MM.1S (cell line): ENCODE measurements at places on chromosomes 2 and 18.

- no peak for DNase-seq
Measured at GRCh38 chr2:206801418-206802189, 36.2 kb downstream of the FASTKD2 start.

- DNase-seq: no peak
Measured at GRCh38 chr18:12403601-12404506, 3.9 kb upstream of the PRELID3A start.

GRCh38 chr2:19120941-19121750, 237.3 kb downstream of the OSR1 start:
- no peak for DNase-seq

- DNase-seq: no peak
Measured at GRCh38 chr18:3319399-3319798, 57.5 kb downstream of the MYL12B start.

- DNase-seq: no peak
Measured at GRCh38 chr2:8215982-8216381, 465.9 kb upstream of the ID2 start.

GRCh38 chr2:129014432-129014831, 695.8 kb upstream of the HS6ST1 start:
- no peak for DNase-seq

- DNase-seq: no peak
Measured at GRCh38 chr2:170073288-170073687, 104.7 kb upstream of the MYO3B start.

GRCh38 chr18:74551936-74552555, 17.7 kb downstream of the CNDP1 start:
- DNase-seq: peak; percentile 85

- no peak for DNase-seq
Measured at GRCh38 chr2:231803501-231804138, 17.4 kb downstream of the COPS7B start.

- DNase-seq: no peak
Measured at GRCh38 chr18:55422456-55423180, 165.4 kb downstream of the TCF4 start.

DNA sequence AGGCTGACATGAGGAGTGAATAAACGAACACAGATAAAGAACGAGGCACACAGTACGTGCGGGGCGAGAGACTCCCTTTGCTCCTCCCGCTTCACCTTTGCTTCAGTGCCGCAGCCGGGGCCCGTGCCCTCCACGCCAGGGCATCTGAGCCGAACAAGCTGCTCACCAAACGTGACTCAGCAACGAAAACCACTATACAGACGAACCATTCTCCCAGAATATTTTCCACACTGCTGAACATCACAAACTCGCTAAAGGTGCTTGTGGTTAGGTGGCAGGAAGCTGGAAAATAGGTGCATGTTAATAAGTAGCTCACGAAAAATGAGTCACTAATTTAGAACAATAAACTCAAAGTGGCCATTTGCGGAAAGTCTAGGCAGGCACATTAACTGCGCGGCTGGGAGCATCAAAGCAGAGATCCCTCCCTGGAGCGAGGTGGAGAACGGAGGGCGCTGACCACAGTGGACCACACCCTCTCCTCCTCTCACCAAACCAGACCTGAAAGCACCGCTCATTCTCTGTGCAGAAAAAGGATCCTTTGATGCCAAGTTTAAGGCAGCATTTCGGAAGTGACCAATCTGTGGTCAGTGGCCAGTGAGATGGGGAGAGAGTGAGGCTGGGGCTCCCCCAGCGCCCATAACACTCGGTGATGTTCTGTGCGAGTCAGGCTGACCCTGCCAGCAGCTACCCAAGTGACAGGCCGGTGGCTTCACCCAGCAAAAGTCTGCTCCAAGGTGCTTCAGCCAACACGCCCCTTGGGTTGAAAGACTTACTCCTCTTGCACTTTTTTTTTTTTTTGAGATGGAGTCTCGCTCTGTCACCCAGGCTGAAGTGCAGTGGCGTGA, 153.2 kb downstream of the HDAC4 start:
- no peak for DNase-seq

GRCh38 chr2:217671075-217671474, 331.7 kb downstream of the TNS1 start:
- no peak for DNase-seq

DNA sequence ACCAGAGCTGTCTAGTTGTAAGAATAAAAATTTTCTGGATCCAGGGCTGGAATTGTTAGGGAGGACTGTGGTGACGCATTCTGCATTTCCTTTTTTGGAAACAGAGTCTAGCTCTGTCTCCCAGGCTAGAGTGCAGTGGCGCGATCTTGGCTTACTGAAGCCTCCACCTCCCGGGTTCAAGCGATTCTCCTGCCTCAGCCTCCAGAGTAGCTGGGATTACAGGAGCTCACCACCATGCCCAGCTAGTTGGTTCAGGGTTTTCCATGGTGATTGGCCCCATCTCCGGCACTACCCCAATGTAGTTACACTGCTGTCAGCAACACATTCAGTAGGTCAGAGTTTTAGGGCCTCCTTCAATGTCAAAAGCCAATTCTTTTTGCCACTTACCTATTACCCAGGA, 58.6 kb upstream of the RNF152 start:
- no peak for DNase-seq

GRCh38 chr2:102508863-102509262, 35.8 kb downstream of the SLC9A4 start:
- no peak for DNase-seq

GRCh38 chr18:76274468-76275289, 220.4 kb downstream of the ZNF516 start:
- peak; percentile 41 for DNase-seq

DNA sequence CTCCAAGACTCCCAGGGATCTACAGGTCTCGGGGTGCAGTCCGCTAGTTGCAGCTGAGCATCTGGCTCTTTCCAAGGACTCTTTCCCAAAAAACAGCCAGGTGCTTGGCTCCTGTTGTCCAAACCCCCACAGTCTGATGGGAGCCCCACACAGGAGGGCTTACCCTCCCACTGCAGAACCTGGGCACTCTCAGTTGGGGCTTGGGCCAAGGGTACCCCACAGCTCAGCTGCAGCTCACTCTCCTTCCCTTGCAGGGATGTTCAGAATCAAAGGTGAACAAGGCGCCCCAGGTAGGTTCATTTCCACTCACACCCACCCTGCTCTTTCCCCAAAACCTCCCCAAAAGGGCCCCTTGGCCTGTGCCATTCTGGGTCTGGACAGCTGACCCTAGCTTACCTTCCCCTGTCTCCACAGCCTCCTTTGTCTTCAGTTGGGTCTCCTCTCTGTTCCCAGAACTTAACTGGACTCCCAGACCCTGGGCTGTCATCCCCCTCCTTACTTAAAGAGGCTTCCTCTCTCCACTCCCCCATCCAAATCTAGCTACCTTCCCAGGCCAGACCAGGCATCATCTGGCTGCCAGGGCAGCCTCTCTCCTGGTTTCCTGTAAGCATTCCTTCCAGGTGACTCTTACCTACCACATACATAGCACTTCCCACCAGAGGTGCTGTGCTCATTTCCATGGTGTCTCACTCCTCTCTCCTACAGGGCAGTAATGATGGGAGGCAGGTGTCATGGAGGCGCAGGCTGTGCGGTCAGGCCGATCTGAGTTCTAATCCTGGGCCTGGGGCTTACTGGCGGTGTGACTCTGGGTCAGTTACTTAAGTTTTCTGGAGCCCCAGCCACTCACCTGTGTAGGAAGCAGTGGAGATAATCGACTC, 29.5 kb downstream of the MARCO start:
- DNase-seq: no peak

- peak; percentile 25 for DNase-seq
Measured at GRCh38 chr18:77899972-77900754, 650.5 kb downstream of the GALR1 start.

- no peak for DNase-seq
Measured at GRCh38 chr18:52748343-52748742, 408.3 kb downstream of the DCC start.

GRCh38 chr2:141103216-141103615, 1027.6 kb downstream of the LRP1B start:
- DNase-seq: no peak

- no peak for DNase-seq
Measured at GRCh38 chr2:25576596-25576995, 96.8 kb downstream of the DTNB start.

DNA sequence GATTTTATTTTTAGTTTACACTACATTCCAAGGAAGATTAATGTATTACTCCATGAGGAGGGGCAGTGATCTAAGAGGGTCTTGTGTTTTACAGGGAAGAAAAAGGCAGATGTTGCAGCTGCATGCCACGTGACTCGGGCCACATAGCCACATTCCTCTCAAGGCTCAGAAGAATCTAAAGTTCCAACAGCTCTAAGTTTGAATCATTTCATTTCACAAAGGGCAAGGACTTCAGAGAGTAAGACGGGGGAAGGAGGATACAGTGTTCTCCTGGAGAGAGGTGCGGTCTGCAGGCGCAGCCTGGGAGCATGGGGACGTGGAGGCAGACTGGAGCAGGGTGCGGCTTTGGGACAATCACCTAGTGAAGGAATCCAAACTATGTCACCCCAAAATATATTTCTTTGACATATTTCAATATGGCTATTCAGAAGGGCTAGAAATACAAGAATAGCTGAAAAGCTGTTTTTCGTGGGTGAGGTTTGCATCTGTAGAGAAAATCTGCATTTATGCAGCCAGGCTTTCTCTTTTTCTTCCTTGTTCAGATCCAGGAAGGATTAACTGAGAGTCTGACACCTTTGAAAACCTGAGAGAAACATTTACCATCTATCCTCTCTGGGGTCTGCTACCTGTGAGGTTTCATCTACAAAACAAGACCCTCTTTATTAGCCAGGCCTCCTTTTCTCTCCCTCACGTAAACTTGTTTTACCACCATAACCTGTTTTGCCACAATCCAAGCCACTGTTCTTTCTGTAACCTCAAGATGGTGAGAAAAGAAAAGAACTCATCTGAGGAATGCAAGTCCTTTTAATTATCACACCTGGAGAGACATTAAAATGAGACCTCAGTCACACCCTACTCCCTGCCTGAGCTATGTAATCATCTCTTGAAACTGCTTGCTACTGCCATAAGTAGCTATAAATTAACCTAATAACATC, 165.1 kb upstream of the NDUFV2 start:
- DNase-seq: no peak

- no peak for DNase-seq
Measured at GRCh38 chr2:3405876-3406275, 26.4 kb downstream of the TRAPPC12 start.

- no peak for DNase-seq
Measured at GRCh38 chr2:169361706-169362117, 622 bp downstream of the LRP2 start.

DNA sequence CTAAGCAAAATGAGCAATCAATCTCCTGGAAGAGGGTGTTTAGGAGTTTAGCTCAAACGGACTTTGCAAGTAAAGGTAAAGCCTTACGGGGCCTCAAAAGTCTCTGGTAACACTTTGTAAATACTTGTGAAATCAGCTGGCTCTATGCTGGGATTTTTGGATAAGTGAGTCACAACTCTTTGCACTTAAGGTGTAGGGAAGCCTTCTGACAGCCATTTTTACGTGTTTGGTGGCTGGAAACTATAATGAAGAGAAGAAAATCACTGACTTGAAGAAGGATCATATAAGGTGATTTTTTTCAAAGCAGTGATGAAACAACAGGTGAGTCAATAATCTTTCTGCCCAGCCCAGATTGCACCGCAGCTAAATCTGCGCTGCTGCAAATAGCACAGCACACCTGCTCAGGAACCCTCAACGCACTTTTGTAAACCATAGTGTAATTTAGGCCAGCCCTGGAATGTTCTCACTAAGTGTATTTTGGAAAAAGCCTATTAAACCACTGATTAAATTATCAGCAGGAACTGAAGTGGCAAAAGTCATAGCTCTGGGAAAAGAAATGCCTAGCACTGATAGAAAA, 218.8 kb downstream of the AGPS start:
- DNase-seq: peak; percentile 71

DNA sequence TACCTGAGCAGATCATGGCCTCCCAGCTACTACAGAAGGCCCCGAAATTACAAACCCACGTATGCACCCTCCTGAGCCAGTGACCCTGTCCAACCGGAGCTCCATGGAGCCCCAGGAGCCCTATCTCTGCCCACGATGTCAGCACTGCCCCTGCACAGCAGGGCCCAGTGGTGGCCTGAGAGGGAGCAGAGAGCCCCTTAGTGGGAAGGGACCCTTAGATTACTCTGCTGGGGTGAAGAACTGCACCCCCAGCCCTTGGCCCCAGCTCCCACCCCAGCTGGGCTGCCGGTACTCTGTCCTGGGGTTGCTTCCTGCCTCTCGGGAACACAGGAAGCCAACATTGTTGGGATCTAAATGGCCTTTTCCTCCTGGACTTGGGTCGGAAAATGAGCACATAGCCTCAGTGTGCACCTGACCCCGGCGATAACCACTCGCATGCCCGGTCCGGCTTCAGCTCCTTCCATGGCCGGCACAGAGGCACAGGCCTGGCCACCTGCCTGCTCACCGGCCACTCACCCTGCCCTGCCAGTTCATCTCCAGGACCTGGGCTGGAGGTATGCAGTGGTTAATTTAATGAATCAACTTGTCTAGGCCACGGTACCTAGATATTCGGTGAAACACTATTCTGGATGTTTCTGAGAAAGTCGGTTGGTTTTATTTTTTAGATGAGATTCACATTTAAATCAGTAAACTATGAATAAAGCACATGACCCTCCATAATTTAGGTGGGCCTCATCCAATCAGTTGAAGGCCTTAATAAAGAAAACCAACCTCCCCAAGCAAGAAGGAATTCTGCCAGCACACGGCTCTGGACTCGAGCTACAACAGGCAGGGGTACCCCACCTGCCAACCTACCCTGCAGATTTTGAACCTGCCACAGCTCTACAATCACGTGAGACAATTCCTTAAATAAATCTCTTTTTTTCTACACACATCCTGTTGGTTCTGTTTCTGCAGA, 19.2 kb downstream of the TNS1 start:
- DNase-seq: no peak

DNA sequence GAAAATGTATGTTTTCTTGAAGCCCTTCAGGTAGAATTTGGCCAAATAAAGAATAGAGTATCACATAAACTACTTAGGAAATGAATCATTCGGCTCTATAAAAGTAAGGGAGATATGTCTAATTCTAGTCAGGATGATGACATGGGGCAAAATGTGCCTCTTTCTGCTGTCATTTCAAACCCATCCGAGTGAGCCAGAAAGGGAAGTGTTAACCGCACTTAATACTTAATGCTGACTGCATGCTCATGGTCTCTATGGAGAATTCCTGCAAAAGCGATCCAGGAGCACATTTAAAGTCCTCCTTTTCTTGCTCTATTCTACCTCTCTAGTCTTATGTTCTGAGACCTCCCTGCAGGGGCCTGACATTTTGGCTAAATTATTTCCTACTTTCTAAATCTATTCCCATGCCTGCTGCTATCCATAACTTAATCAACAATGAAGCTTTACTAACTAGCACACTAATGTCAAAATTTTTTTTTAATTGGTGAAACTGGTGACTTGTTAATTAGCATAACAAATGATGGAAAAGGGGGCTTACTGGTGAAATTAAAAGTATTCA, 127.4 kb downstream of the CDC42EP3 start:
- DNase-seq: no peak

DNA sequence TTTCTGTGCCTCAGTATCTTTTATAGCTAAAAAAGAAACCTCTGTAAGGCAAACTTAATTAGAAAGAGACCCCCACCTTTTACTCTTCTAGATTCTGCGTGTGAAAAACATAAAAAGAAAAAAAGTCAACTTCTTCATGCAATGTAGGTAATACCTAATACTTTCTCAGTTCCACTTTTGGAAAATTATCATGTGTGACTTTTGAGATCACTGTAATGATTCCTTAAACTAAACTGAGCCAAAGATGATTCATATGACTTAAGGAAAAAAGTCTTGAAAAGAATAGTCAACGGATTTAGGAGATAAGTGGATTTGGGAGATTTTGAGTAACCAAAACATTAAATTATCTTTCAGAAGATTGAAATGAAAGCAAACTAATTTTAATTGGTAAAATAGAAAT, 48.9 kb downstream of the PLEKHA3 start:
- no peak for DNase-seq

- DNase-seq: no peak
Measured at GRCh38 chr18:79816981-79817606, 19.4 kb downstream of the KCNG2 start.
